Activated T-helper 17 cell treated with anti-CD3 and anti-CD28 coated beads, Interleukin-2, amount 50 U/mL, for 72 hours (primary cell): ENCODE measurements at places on chromosomes 2 and 18. TPM values are rescaled to one million over a fixed set of nuclear protein-coding genes. Genes with fewer than 3 reads are reported as not detected.

Gene CFAP210
- total RNA-seq = not detected

Gene RAB27B
- 0.50 TPM for total RNA-seq

Gene ALPG
- not detected for total RNA-seq

Gene RPL37A
- 2,880 TPM for total RNA-seq

Gene POTEC
- 0.04 TPM for total RNA-seq

Gene LBX2
- 1.3 TPM for total RNA-seq

Gene CPLX4
- not detected for total RNA-seq

Gene RELCH
- 28.7 TPM for total RNA-seq

Gene BZW1
- 482 TPM for total RNA-seq

Gene BCL11A
- 0.90 TPM for total RNA-seq

Gene ECEL1
- not detected for total RNA-seq

Gene GCKR
- not detected for total RNA-seq

Gene ALPI
- not detected for total RNA-seq

Gene TRAK2
- 27.0 TPM for total RNA-seq

Gene NT5DC4
- not detected for total RNA-seq

Gene LDAH
- 32.5 TPM for total RNA-seq

Gene SLC8A1
- total RNA-seq = not detected

Gene BMP10
- not detected for total RNA-seq

Gene KANSL3
- total RNA-seq = 59.5 TPM

Gene IL36G
- not detected for total RNA-seq

Gene IL36B
- total RNA-seq = not detected

Gene ZDBF2
- total RNA-seq = 14.0 TPM

Gene SCN9A
- total RNA-seq = not detected

Gene CD8B2
- total RNA-seq = not detected

Gene MEP1B
- 0.11 TPM for total RNA-seq

Gene ERMN
- total RNA-seq = 1.8 TPM

Gene CXCR1
- total RNA-seq = not detected

Gene ZNF514
- total RNA-seq = 6.3 TPM

Gene LRRTM1
- not detected for total RNA-seq

Gene ZBTB7C
- 0.04 TPM for total RNA-seq

Gene GATA6
- not detected for total RNA-seq

Gene LHCGR
- not detected for total RNA-seq

Gene REG3G
- total RNA-seq = not detected

Gene CD207
- not detected for total RNA-seq
